Lower lobe of right lung (tissue), 2 donors: ENCODE measurements at places on chromosomes 7 and 10. TPM values are rescaled to one million over a fixed set of nuclear protein-coding genes. Genes with fewer than 3 reads are reported as not detected.

The C10orf143 gene
- 3.7 TPM for total RNA-seq

The GFRA1 gene
- 9.8 TPM for total RNA-seq

The NEUROD6 gene
- total RNA-seq = not detected

The RSU1 gene
- 81.6 TPM for total RNA-seq

The TPST1 gene
- 16.7 TPM for total RNA-seq

The USP6NL gene
- total RNA-seq = 20.0 TPM

The FKBP14 gene
- total RNA-seq = 11.7 TPM

The OR9A2 gene
- not detected for total RNA-seq

The ZP3 gene
- not detected for total RNA-seq

The CCZ1 gene
- 56.8 TPM for total RNA-seq

The SCIN gene
- 21.1 TPM for total RNA-seq

The HNRNPA2B1 gene
- total RNA-seq = 368 TPM

The EGFR gene
- total RNA-seq = 62.7 TPM

The GTF2IRD1 gene
- total RNA-seq = 16.3 TPM

The ADAM22 gene
- 2.7 TPM for total RNA-seq

The PRSS37 gene
- not detected for total RNA-seq

The FAM25G gene
- not detected for total RNA-seq

The TET1 gene
- 1.8 TPM for total RNA-seq

The AKR1C4 gene
- total RNA-seq = not detected

The MBLAC1 gene
- 2.7 TPM for total RNA-seq

The FAM237B gene
- total RNA-seq = not detected

The FXYD4 gene
- total RNA-seq = not detected

The TMEM270 gene
- not detected for total RNA-seq

The NANOS1 gene
- total RNA-seq = 1.9 TPM

The UPK3BL1 gene
- total RNA-seq = 35.5 TPM

The GLRX3 gene
- 45.9 TPM for total RNA-seq

The ACBD7 gene
- total RNA-seq = not detected

The HOXA5 gene
- 16.0 TPM for total RNA-seq

The EN2 gene
- total RNA-seq = not detected

The ITGA8 gene
- total RNA-seq = 23.4 TPM

The NAT16 gene
- total RNA-seq = not detected

The IDI2 gene
- not detected for total RNA-seq

The PTCD1 gene
- 6.8 TPM for total RNA-seq

The PLEKHS1 gene
- 7.0 TPM for total RNA-seq

The TAX1BP1 gene
- total RNA-seq = 128 TPM

The ALOX5 gene
- total RNA-seq = 222 TPM

The OR6B1 gene
- total RNA-seq = not detected

The MRC1 gene
- total RNA-seq = 529 TPM

The RELN gene
- total RNA-seq = 3.7 TPM

The PTF1A gene
- total RNA-seq = not detected

The ECHDC3 gene
- 29.5 TPM for total RNA-seq

The ARHGAP12 gene
- total RNA-seq = 29.8 TPM

The GPR26 gene
- not detected for total RNA-seq

The OR2A7 gene
- total RNA-seq = 12.1 TPM
